ENCODE measurements at places on chromosomes 2 and 18. TPM values are rescaled to one million over a fixed set of nuclear protein-coding genes. Genes with fewer than 3 reads are reported as not detected.

AMER3 gene
- total RNA-seq, result not detected

GRCh38 chr2:238771218-238771617, 76.7 kb upstream of the TWIST2 start:
- DNase-seq, result no peak

DNA sequence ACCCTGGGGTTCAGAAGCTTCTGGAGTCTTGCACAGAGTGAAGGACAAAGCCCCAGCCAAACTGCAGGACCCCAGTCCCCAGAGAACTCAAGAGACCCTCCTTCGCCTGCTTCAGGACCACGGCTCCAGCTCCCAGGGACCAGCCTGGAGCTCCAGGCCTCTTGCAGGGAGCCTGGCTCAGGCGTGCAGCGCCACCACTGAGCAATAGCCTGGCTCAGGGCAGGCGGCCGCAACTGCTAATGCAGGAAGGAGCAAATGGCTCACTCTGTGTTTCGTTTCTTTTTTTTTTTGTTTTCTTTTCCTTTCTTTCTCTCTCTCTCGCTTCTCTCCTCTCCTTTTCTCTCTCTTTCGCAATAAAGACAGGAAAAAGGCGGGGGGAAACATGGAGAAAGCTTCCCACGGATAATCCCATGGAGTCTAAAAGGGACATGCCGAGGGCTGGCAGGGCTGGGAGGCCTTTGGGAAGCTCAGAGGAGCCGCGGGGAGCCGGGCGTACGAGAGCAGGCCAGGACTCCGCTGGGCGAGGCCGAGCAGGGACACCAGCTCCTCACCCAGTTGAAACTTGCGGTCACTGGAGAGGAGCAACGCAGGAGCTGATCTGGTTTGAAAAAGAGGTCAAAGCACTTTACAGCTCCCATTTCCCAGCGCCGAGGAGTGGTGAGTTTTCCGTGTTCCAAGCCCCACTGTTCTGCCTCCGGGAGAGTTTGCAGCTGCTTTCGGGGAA, 244.8 kb downstream of the TWIST2 start:
- no peak for DNase-seq

DNA sequence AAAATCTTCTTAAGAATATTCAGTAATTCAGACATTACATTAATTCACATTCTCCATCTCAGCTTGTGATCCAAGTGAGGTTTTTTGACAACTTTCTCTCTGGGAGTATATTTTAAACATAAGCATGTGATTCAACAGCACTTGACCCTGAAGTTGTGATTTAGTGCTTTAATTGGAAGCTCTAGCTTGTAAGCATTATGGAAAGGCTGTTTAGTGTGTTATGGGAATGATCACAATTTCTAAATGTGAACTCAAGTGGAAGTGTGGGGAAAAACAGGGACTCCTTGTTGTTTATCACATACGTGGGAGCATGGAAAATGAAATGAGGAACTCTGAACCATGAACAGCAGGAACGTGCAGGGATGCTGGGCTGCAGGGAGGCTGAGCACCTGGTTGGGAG, 148.9 kb upstream of the BCL2L11 start:
- no peak for DNase-seq
